Esophagus mucosa (tissue), 1 donor: ENCODE measurements at places on chromosomes 13 and 19. TPM values are rescaled to one million over a fixed set of nuclear protein-coding genes. Genes with fewer than 3 reads are reported as not detected.

DNA sequence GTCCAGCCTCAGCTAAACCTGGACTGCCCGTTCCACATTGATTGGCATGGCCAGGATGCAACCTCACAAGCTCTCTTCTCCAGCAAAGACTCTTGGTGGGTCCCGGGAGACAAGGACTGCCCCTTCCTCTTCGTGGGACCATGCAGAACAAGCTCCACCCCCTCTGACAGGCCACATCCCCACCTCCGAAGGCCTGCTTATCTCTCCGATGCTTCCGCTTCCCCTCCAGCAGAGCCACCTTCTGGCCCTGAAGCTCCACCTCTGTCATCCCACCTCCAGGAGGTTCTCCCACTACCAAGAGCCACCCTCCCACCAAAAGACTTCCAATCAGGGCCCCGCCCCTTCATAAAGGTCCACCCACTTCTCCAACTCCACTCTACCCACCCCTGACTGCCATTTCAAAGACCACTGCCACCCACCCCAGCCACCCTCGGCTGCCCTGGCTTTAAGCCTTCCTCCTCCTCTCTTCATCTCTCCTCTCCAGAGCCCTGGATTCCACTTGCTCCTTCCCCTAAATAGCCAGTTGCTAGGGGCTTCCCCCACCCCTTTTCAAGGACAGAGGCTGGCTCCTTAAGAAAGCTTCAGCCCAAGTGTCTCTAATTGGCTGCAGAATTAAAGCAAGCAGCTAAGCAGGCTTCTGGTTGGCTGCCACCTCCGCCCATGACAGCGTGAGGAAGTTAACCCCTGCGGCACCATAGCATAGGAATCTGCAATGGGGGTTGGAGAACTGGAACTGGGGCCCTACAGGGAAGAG, 9.9 kb downstream of the LRFN1 start:
- ATAC-seq = no peak

- ATAC-seq = no peak
Observed at GRCh38 chr13:110168999-110169933, 137.7 kb downstream of the COL4A1 start.

- no peak for ATAC-seq
Observed at GRCh38 chr13:94239135-94239534, 240.3 kb downstream of the DCT start.

DNA sequence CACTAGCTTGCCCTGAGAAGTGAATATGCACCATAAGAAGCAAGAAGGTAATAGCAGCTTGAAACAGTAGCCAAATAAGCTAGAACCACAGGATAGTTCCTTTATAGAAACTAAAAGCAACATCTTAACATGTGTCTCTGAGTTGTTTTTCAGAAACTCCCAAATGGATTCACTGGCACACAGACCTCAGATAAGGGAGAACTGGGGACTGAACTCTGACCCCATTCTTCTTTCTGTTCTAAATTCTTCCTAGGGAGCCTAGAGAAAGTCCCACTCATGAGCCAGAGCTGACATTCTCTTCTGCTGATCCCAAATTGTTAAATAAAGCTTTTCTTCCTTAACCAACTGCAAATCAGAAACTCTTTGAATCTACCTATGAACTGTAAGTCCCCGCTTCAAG, 146.1 kb downstream of the PCDH9 start:
- no peak for ATAC-seq

- no peak for ATAC-seq
Observed at GRCh38 chr19:44332145-44332544, 24.3 kb downstream of the ZNF112 start.

DNA sequence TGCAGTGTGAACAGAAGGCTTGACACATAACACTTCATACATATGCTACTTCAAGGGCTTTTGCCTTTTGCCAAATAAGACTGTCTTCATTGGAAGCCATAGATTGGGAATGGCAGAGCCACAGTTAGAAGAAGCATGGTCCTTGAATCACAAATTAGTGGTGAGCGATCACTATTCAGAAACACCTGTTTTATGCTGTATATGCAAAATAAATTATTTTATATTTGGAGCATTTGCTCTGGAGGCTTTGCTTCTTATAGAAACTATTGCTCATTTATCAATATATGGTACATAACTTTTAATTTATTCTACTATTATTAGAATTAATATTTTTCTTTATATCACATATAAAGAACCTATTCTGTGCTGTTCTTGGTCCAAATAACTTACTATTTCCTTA, 270.4 kb upstream of the SPRY2 start:
- no peak for ATAC-seq

DNA sequence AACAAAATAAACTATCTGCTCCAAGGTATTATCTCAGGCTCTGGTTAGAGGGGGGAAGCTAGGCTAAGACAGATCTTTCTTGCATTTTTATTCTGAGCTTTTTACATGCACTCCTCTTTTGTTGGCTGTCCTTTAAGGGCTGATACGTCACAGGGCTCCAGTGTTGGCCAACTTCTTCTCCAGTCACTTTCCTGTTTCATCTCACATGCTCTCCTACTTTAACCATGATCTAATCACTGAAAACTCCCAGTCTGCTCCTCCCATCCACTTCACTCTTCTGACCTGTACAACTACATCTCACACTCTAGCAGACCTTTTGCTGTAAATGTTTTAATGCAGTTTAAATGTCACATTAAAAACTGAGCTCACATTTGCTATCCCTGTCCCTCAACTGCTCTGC, 510.0 kb upstream of the KLF12 start:
- ATAC-seq = no peak

DNA sequence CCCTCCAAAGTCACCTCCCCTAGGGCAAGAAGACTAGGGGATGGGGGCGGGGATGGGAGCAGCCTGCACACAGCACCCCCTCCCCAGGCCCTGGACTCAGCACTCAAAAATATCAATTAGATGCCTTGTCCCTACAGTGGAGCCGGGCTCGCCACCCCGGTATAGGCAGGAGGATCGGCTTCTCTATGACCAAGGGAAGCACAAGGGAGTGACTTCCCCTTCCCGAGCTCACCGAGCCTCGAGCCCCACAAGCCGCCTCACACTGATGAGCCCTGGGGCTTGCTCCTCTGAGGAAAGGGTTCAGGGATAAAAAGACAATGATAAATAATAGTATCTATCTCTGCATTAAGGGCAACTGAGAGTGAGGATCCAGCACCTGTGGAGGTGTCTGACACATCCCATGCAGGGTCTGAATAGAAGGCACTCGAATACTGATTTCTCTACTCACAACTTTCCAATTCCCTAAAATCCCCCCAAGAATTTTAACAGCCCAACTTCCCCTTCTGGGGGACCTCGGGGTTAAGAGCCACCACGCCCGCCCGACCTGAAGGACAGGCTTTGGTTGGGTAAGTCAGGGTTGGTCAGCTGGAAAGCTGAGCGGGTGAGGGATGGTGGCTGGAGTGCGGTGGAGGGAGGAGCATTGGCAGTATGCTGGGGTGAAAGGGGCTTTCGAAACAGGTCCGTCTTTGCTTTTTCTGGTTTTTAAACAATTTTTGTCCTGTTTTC, 51.3 kb downstream of the STK24 start:
- no peak for ATAC-seq

- peak; percentile 35 for ATAC-seq
Observed at GRCh38 chr13:44107357-44108121, 227.8 kb downstream of the LACC1 start.

DNA sequence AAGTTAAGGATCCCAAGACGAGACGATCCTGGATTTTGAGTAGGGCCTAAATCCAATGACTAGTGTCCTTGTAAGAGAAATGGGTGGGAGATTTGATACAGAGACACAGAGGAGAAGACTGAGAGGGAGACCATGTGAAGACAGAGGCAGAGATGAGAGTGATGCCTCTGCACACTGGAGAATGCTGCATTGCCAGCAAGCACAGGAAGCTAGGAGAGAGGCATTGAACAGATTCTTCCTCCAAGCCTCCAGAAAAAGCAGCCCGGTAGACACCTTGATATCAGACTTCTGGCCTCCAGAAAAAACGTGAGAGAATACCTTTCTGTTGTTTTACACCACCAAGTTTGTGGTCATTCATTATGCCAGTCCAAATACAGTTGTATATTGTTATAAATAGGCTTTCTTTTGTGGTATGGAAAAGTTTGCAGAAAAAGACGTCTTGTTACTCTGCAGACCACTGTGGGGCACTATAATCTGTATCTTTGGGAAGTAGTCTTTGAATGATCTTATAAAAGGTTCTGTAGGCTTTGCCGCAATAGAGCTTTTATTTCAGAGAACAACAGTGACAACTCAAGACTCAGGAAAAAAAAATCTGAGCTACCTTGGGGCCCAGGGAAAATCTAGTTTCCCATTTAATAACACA, 17.9 kb upstream of the RFC3 start:
- ATAC-seq = no peak

GRCh38 chr19:1067341-1067957, 482 bp downstream of the ARHGAP45 start:
- ATAC-seq = peak; percentile 1

GRCh38 chr13:27658546-27658945, 36.9 kb downstream of the POLR1D start:
- no peak for ATAC-seq

DNA sequence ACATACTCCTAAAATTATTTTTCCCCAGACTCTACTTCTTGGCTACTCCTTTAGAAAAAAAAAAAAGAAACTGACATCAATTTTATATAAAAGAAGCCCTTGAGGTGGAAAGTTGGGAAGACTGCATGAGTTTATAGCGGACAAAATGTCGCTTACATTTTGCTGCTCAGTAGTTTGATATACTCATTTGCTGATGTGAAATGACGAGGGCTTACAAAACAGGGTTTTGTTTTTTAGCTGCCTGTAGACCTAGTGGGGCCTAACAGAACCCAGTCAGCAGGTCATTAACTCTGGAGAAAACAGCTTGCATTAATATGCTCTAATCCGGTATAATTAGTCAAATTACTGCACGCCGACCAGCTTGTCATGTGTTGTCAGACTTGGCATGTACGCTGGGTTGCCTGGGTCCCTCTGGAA, 37.6 kb upstream of the MAB21L1 start:
- ATAC-seq = no peak

DNA sequence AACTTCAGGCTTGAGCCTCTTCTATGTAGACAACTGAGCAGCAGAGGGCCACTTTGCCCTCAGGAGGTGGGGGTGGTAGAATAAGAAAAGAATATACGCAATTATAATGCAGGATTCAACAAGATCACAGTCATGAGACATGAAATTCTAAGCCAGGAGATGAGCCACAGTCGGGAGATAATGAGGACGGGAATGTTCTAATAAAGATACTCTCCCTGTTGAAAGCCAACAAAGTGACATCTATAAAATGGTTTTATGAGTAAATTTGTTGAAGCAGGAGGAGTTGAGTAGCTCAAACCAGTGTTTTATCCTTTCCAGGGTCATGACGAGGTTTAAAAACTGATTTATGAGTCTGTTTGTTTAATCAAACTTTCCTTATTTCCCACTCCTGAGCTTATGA, 152.0 kb upstream of the SERP2 start:
- no peak for ATAC-seq

GRCh38 chr13:103614761-103615160, 548.5 kb upstream of the SLC10A2 start:
- ATAC-seq = no peak

- ATAC-seq = no peak
Observed at GRCh38 chr19:8256276-8257051, 47.3 kb downstream of the CERS4 start.

GRCh38 chr13:110538632-110539031, 22.9 kb downstream of the RAB20 start:
- ATAC-seq = peak; percentile 48

DNA sequence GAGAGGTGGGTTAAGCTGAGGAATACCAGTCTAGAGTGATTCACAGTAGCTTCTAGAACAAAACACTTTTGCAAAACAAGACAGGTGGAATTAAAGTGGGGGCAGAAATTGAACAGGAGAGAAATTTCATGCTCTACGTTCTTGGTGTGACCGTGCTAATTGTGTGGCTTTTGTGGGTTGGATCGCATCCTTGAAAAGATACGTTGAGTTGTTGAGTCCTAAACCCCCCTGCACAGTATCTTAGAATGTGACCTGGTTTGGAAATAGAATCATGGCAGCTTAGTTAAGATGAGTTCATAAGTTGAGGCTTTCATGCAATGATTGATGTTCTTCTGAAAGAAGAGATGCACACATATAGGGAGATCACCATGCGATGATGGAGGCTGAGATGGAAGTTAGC, 308.2 kb downstream of the ATP8A2 start:
- no peak for ATAC-seq

- ATAC-seq = no peak
Observed at GRCh38 chr13:28628241-28628640, 30.7 kb upstream of the POMP start.

GRCh38 chr19:54388802-54389139, 24.0 kb upstream of the LAIR1 start:
- ATAC-seq = no peak

GRCh38 chr19:20051841-20052768, 12.8 kb upstream of the ZNF682 start:
- peak; percentile 100 for ATAC-seq

DNA sequence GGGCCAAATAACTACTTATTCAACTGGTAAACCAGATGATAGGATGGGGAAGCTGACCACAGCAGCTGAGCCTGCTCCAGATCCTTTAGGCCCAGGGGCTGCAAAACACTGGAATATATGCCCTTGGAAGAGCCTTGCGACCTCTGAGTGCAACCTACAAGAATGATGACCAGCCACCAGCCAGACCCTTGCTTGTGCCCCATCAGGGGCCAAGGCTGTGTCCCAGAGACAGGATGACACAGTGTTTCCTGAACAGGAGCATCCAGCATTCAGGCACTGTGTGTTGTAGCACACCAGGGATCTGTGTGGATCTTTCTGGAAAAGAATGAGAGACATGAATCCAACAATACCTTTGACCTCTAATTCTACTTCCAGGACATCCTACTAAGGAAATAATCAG, 14.5 kb downstream of the GJA3 start:
- no peak for ATAC-seq

- no peak for ATAC-seq
Observed at GRCh38 chr13:46507981-46508380, 45.0 kb upstream of the LRCH1 start.

- peak; percentile 92 for ATAC-seq
Observed at GRCh38 chr19:48993175-48994034, at the start of the genes GYS1 and RUVBL2. GYS1 (minus strand) TSS chr19:48993309; CDS start chr19:48993112, 197 bp downstream. RUVBL2 (plus strand) TSS chr19:48993887; CDS start chr19:48993912, 25 bp downstream.

- ATAC-seq = no peak
Observed at GRCh38 chr13:73631411-73631810, 502.8 kb downstream of the KLF12 start.

- ATAC-seq = no peak
Observed at GRCh38 chr19:41928221-41928683, at the start of gene ERFL. ERFL (minus strand) TSS chr19:41928449; CDS start chr19:41912919, 15,530 bp downstream.

GRCh38 chr13:112144616-112145550, 77.9 kb downstream of the SOX1 start:
- no peak for ATAC-seq

Gene KASH5
- total RNA-seq = not detected

Gene WIZ
- total RNA-seq = 19.4 TPM

Gene LPAR2
- 7.6 TPM for total RNA-seq

Gene POLD1
- total RNA-seq = 24.3 TPM

Gene USE1
- total RNA-seq = 21.7 TPM

Gene SIRT2
- 40.3 TPM for total RNA-seq

Gene ZNF460
- 68.7 TPM for total RNA-seq

Gene TMPRSS9
- not detected for total RNA-seq

Gene ZNF85
- total RNA-seq = 2.7 TPM

Gene HSPB6
- 2.6 TPM for total RNA-seq

Gene DCLK1
- total RNA-seq = 1.5 TPM

Gene ZNF420
- total RNA-seq = 4.2 TPM

Gene CALR3
- not detected for total RNA-seq

Gene GARIN5A
- 1.1 TPM for total RNA-seq
